ENCODE measurements at places on chromosomes 4 and X. TPM values are rescaled to one million over a fixed set of nuclear protein-coding genes. Genes with fewer than 3 reads are reported as not detected.

The NKX6-1 gene
- not detected for total RNA-seq

The NR0B1 gene
- not detected for total RNA-seq

The LRIT3 gene
- total RNA-seq, result 0.21 TPM

The NALF2 gene
- 0.48 TPM for total RNA-seq

The GAGE1 gene
- total RNA-seq, result not detected

The IRF2 gene
- total RNA-seq, result 39.5 TPM

The SMARCAD1 gene
- total RNA-seq, result 23.1 TPM

The LINC00632 gene
- under 0.01 TPM for total RNA-seq

The MAGEA8 gene
- total RNA-seq, result not detected

The ENOX2 gene
- total RNA-seq, result 10.1 TPM

The MAGEC2 gene
- not detected for total RNA-seq

The ABCB7 gene
- 22.4 TPM for total RNA-seq

The MAGEA3 gene
- not detected for total RNA-seq

The RAP1GDS1 gene
- 64.6 TPM for total RNA-seq

The CASP3 gene
- total RNA-seq, result 44.6 TPM

The OPRPN gene
- total RNA-seq, result not detected

The GIMD1 gene
- total RNA-seq, result not detected

The SRPK3 gene
- 0.43 TPM for total RNA-seq

The FGFR3 gene
- 118 TPM for total RNA-seq

Data from tracheal epithelial cell (primary cell).